ENCODE measurements at places on chromosomes 16 and 17.
A peak's percentile ranks its signal among the peaks of the same experiment; 100 is the strongest.

DNA sequence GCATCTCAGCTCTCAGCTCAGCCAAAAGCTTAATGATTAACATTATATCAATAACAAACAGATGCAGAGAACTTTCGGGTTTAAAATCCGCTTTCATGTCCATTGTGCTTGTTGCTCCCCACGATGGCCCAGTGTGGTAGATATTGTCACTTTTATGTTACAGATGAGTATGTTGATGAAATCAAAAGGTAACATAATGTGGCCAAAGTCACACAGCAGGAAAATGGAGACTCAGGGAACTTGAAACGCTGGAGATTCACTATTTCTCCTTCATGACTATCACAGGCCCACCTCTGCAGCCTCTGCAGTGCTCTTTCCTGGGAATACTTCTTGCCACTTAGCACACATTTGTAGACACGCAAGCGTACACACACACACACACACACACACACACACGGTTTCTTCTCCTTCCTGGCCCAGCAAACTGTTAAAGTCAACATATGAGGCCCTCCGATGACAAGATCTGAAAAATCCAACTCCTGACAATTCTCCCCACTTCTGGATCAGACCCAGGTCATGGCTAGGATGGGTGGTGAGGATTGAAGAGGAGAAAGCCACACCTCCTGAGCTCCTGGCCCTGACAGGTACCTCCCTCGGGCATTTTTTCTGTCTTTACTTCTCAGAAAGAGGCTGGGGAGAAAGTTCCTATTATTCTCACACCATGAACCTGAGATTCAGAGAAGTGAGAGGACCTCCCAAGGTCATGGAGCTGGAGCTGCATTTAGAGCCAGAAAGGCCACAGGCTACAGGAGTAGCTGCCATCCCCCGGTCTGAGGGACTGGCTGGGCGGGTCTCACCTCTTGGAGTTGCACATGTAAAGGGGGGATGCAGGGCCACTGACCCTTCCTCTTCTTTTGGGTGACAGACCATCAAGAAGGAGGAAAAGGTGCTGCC lies 9.7 kb downstream of the DRC7 start:
- DNase-seq: no peak

DNA sequence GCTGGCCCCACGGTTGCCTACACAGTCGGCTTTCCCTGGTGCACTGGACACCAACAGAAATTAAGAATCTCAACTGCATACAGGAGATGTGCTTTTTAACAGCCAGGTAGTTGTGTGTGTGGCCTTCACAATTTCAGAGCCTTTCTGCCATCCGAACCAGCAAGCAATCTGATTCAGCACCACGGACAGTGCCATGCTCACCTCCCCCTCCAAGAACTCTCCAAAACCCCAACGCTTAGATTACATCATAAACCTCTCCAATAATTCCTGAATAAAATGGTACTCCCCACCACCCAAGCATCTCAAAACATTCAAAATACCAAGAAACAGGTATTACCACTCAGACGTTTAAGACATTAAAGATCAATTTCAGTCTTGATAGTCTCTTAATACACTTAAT lies 31.8 kb downstream of the USP7 start:
- DNase-seq: peak; percentile 58

- no peak for DNase-seq
These were observed 95.3 kb upstream of the RPL38 start for GRCh38 chr17:74108126-74108705.

DNA sequence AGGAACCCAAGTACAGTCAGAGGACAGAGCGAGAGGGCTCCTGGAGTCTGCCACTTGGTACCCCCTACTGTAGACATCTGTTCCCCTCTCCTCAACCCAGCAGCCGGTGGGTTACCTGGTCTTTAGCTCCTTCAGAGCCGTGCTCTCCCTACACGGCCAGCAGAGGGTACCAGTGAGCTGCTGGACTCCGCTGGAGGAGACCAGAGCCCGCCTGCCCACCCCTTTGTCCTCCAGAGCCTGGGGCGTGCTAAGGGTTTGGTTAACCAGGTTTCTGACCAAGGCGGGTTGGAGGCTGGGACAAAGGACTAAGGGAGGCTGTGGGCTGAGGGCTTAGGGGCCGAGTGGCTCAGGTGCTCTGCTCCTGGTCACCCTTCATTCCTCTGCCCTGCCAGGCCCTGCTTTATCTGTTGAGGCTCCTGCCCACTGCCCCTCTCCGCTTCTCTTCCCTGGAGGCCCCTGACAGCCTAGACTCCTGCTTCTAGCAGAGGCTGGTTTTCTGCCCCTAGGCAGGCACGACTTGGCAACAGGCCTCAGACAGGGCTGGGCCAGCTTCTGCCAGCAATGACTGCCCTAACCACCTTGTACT lies 2.7 kb upstream of the HSD11B2 start:
- peak; percentile 55 for DNase-seq

GRCh38 chr16:28499854-28500253 lies 5.4 kb downstream of the APOBR start:
- DNase-seq: no peak
